ENCODE measurements at places on chromosomes 3 and 15. TPM values are rescaled to one million over a fixed set of nuclear protein-coding genes. Genes with fewer than 3 reads are reported as not detected.

Gene TGM4
- not detected for total RNA-seq

Gene STRIT1
- total RNA-seq, result not detected

Gene COLQ
- 2.4 TPM for total RNA-seq

Gene GPR149
- total RNA-seq, result 0.14 TPM

Gene SMAD6
- total RNA-seq, result 31.7 TPM

Gene EAF2
- total RNA-seq, result 9.1 TPM

Gene SNX22
- 1.3 TPM for total RNA-seq

Gene ILDR1
- total RNA-seq, result 6.4 TPM

Gene DUOXA2
- 0.17 TPM for total RNA-seq

Gene COL6A5
- 0.14 TPM for total RNA-seq

Gene HYAL1
- total RNA-seq, result 3.7 TPM

Gene ACVR2B
- total RNA-seq, result 27.1 TPM

Gene ADGRG7
- 2.8 TPM for total RNA-seq

Gene STX19
- 1.3 TPM for total RNA-seq

Gene GOLGA6L10
- 6.3 TPM for total RNA-seq

All from type B pancreatic cell (in vitro differentiated cells).